ENCODE measurements at places on chromosomes 1 and 21. TPM values are rescaled to one million over a fixed set of nuclear protein-coding genes. Genes with fewer than 3 reads are reported as not detected.

- DNase-seq, result peak; percentile 27
These were observed 607.3 kb downstream of the NCAM2 start for GRCh38 chr21:21605521-21605920.

DNA sequence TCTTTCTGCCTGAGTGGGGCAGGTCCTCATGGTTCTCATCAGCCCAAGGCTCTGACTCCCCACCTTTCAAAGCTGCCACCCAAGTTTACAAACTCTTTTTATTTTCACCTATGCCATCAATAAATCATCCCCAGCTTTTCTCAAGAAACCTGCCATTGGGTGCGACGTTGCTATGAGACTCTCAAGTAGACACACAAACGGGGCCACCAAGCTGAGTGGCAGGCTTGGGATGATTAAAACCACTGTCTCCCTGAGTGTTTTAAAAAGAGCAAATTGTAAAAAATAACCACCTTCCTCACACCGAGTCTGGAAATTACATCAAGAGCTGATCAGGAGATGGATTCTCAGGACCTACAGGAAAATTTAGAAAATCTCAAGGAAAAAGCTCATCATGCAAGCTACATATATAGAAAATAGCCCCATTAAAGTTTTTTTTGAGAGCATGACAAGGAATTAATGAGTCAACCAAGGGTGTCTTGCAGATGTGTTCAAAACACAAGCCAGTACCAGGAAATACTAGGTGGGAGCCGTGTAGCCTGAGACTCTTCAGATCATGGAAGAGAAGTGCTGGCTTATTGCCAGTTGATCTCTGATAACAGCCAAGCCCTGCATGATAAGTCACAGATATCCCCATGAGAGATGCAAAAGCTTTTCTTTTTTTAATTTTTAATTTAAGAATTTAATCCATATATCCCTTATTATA is 158.4 kb upstream of the BACE2 start:
- peak; percentile 31 for DNase-seq

GRCh38 chr1:72221811-72222210 is 60.5 kb downstream of the NEGR1 start:
- DNase-seq, result no peak

DNA sequence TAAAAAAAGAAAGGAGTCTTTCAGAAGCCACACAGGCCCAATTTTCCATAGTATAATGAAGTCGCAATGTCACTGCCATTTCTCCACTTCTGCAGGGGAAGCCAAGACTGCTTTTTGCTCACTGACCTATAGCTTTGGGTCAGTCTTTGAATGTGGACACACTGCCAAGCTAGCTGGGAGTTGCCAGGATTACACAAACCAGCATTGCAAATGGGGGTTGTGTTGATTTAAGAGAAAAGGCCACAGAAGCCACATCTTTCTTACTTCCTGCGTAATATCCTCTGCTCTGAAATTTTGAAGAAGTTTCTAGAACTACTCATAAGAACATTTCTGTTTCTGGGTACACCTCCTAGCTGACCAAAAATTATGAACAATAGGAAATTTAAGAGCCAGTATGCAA is 45.8 kb upstream of the SAMSN1 start:
- DNase-seq, result no peak

DNA sequence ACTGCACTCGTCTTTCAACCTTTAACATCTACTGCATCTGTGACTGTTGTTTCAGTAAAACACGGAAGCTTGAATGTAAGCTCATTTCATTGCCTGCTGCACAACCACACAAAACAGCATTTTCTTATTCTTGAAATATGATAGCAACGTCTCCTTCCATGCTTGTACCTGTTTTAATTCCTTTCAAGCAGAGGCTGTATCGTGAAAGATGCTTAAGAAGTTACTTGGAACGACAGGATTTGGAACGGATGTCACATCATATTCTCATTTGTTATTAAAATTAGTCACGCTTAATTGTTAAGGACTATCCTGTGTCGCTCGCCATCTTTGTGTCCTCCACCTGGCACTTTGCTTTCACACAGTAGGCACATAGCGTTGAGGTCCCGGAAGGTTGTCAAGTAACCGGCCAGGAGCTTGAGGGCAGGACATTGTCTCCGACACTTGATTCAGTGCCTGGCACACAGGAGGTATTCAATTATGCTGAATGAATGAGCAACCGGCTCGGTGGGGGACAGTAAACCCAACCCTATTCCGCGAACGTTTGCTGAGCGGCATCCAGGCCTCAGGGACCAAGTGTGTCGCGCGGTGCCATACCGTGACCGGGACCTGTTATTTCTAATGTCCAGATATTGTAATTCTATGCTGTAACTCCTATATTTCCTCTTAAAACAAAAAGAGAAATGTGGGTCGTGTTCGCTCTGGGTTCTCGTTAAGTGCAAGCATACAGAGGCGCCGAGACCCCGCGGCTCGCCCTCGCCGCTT is 499 bp upstream of the SH3GLB1 start:
- peak; percentile 22 for DNase-seq

- DNase-seq, result no peak
These were observed 550.2 kb downstream of the LMO4 start for GRCh38 chr1:87878873-87879272.

DNA sequence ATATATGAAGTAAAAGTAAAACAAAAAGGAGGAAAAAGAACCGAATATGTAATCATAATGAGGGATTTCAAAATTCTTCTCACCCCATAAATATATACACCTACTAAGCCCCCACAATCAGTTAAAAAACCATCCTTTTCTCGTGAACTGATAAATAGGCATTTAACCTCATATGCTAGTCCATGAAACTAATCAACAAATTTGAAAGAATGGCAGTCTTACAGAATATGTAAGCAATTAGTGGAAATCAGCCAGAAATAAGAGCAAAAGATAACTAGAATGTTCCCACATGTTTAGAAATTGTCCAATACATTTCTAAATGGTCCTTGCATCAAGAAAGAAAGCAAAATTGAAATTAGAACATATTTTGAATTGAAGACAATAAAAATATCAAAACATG is 849.4 kb upstream of the CXADR start:
- no peak for DNase-seq

DNA sequence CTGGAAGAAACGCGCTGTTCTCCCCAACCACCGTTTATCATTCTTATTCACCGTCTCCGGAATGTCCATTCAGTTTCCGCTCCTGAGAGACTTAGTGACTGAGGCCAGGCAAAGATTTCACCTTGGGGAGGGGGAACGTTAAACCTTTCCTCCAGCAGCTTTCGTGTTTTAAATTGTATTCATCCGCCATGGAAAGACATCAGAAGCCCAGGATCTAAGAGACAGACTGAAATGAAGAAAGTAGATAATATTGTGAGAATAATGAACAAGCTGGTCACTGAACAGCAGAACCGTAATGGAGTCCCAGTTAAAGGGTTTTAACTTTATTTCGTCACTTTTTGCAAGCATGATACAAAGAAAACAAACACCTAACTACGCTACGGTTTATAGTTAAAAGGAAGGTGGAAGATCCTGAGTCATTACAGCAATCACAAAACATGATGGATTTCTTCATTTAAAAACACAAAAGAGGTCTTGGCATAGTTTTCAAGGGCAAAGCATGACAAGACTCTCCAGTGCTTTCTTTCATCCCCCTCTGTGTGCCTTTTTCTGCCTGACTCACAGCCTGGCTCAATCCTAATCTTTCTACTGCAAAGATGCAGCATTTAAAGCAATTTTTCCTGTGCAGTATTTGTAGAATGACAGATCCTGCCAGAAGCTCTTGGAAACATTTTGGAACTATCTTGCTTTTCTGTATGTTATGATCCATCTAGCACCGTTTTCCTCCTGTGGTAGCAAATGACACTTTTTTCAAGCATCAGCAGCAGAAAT is 722 bp upstream of the SLC19A2 start:
- DNase-seq, result peak; percentile 63

DNA sequence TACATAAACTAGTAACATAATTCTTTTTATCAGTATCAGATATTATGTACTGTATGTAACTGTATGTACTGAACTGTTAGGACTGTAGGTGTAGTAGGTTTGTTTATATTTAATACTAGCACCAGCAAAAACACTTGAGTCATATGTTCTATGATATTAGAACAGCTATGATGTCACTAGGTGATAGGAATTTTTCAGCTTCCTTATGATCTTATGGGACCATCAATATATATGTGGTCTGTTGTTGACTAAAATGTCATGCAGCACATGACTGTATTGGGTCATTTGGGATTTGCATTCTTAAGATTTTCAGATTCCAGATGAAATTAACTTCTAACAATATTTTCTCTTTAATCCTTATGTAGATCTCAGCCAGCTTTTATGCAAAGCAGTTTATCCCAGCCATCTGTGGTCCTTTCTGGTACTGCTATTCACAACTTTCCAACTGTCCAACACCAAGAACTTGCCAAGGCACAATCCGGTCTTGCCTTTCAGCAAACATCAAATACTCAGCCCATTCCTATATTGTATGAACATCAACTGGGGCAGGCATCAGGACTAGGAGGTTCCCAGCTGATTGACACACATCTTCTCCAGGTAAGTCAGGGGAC is 38.3 kb upstream of the MYOCOS start:
- no peak for DNase-seq

DNA sequence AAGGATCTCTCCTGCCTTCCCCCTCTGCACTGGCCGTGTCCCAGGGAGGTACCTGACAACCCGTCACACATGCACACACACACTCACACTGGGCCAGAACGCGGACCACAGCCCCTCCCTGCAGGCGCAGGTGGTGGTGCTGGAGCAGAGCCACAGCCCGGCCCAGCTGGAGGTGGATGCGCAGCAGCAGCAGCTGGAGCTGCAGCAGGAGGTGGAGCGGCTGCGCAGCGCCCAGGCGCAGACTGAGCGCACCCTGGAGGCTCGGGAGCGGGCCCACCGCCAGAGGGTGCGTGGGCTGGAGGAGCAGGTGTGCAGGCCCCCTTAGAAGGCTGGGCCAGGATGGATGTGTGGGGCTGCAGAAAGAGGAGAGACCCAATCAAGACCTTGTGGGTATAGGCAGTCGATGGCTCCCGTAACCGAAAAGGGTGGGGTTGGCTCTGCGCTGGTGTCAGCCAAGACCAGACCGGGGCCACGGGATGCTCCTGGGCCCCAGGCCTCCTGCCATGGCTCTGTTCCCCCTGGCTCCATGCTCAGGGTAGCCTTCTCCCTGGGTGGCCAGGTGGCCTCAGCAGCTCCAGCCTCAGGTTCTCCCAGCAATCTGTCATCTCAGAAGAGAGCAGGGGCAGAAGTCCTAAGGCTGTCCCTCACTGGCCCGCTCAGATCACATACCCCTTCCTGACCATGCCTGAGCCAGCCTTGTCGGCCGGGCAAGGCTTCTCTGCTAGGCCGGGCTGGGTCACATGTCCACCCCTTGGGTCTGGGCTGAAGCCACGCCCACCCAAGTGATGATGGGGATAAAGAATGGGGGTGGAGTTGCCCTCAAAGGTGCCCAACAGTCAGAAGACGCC is 8.9 kb downstream of the MFAP2 start:
- peak; percentile 53 for DNase-seq

DNA sequence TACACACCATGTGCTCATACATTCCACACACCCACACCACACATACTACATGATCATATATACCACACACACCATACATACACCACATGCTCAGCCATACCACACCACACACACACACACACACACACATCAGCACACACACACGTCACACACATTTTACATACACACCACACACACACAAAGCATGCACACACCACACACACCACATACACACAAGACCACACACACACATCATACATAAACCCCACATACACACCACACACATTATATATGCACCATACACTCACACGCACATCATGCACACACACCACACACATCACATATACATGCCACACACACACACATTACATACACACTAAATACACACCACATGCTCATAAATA is 124.5 kb upstream of the ERG start:
- no peak for DNase-seq

GRCh38 chr1:31910933-31911332 is 27.2 kb downstream of the PTP4A2 start:
- no peak for DNase-seq

DNA sequence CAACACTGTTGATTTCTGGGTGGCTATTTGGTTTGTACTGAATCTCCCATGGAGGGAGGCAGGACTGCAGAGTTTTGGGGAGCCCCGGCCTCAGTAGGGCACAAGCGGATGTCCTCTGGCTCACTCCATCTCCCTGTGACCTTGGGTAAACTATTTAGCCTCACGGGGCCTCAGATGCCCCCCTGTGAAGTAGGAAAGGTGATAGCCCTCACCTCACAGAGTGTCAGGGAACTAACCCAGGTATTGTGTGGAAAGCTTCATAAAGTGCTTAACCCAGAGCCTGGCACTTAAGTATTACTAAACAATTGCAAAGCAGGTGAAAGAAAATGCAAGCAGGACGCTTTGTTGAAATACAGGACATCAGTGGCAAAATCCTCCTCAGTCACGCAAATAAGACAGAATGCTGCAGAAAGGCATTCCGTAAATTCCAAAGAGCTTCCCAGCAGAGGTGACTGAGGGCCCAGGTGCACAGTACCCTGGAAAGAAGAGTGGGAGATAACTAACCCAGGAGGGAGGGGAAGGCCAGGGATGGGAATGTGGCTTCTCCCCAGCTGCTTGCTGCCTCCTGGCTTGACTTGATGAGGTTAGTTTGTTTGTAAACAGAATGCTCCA is 436.3 kb downstream of the PRDM2 start:
- no peak for DNase-seq

- DNase-seq, result no peak
These were observed 140.6 kb downstream of the VPS13D start for GRCh38 chr1:12370333-12370975.

GRCh38 chr1:210715072-210715471 is 386.4 kb downstream of the HHAT start:
- no peak for DNase-seq

DNA sequence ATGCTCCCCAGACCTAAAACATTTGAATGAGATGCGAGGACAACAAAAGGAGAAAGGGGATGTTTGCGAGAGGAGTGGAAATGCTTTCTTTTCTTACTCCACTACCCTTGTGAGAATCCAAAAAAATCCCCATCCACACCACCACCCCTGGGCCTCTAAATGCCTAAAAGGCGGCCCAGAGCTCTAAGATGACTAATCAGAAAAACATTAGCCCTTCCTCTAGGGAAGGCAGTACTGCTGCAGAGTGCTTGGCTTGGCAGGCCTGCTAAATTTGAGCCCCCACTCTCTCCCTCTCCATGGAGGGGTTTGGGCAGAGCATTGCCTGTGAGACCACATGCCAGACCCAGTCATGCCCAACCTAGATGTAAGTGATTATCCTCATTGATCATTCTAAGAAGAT is 347.9 kb downstream of the USH2A start:
- DNase-seq, result no peak

DNA sequence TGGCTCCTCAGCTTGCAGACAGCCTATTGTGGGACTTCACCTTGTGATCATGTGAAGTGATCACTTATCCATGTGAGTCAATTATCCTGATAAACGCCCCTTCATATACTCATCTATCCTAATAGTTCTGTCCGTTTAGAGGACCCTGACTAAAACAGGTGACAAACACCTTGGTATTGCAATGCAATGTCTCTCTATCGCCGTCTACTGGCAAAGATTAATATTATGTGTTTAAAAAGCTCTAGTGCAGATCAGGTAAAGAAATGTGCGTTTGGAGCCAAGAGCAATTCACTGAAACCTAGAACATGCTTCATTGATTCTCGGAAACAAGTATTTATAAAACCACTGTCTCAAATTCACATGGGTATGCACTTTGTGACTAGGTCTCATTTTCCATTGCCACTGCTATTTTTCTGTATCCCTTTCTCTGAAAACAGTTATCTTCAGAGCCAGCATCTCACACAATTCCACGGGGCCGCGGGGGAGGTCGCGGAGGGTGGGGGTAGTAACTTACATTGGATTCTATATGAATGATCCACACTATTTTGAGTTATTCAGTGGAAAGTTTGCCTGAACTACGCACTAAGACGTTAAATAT is 554.6 kb upstream of the NCAM2 start:
- DNase-seq, result no peak

Gene RGS13
- polyA plus RNA-seq, result 0.15 TPM

Gene CFHR3
- polyA plus RNA-seq, result 1.7 TPM

Gene RHD
- polyA plus RNA-seq, result 0.30 TPM

Gene LMX1A
- 1.3 TPM for polyA plus RNA-seq

Gene CRYZ
- polyA plus RNA-seq, result 28.0 TPM

Data from hindlimb muscle (tissue), 1 donor.